ENCODE measurements at places on chromosomes 16 and 17. TPM values are rescaled to one million over a fixed set of nuclear protein-coding genes. Genes with fewer than 3 reads are reported as not detected.

DNA sequence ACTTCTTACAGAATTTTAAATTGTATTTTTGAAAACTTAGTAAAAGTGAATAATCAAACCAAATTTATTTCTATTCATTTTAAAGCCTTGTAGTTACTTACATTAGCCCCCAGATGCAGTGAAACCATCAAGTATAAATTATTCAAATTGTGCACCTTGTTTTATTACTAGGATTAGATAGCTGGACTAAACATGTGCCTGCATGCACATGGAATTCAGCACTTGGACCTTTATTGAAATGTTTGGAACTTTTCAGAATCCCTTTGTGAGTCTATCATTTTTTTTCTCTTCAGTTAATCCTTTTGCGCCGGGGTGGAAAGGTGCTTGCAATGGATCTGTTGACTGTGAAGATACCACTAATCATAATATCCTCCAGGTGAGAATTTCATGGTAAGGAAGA lies 4.7 kb downstream of the ZPBP2 start:
- DNase-seq, result peak; percentile 28

DNA sequence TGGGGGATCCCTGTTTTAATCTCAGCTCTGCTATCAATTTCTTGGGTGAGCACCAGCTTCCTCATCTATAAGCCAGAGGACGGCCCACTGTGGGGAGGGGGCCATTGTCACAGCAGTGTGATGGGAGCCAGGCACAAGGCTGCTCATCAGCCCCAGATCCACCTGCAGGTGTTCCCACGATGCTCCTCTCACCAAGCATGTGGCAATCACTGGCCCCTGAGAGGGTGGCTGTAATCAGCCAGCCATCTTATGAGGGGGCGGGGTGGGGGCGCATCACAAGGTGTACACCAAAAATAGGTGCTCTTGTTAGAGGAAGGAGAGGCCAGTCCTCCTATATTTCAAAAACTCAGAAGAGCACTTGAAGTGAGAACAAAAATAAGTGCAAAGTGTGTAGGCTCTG lies 31.2 kb downstream of the HNF1B start:
- DNase-seq, result no peak

DNA sequence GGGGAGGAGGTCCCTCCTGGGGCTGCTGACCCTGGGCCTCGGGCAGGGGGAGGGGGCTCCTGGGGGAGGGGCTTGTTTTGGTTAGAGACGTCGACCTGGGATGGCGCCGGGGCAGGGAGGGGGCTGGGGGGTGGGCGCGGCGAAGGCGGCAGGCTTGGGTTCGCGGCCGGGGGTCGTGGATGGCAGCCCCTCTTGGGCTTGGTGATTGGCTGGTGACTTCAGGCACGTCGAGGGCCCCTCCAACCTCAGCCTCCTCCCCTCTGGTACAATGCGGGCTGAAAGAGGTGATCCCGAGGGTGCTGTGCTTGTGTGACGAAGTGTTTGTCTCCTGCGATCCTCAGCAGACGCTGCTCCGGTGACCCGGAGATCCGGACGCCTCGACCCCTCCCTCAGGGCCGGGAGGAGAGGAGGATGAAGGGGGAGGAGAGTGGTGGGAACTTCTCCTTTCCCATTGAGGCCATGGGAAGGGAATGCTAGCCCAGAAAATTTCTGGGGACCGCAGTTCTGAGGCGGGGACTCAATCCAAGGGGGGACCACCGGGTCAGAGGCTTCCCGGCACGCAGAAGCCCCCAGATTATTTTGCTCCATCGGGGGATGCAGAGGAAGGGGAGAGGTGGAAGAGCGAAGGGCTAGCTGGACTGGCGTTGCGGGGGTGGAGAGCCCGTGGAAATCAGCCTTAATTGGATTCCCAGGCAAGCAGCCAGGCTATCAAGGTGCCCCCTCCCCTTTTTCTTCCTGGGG lies 43.9 kb downstream of the RAI1 start:
- DNase-seq, result peak; percentile 88

GRCh38 chr17:61404913-61405685 lies 5.5 kb downstream of the TBX2 start:
- DNase-seq, result no peak

DNA sequence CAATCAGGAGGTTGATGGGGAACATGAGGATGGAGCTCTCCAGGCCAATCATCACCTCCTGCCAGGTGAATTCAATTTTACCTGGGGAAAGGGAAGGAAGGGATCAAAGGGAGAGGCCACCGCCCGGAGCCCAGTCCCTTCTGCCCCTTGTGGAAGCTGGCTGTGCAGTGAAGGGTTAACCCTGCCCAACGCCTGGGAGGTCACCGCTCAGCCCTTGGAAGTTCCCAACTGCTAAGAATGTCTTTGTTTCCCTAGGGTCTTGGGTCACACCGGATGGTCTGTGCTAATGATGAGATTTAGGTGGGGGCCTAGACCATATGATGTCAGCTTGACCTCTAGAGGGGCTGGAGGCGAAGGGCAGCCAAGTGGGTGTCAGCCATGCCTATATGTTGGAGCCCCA lies 52.1 kb upstream of the GCSH start:
- no peak for DNase-seq

GRCh38 chr17:18262111-18262510 lies 1.6 kb downstream of the MIEF2 start:
- DNase-seq, result no peak

- no peak for DNase-seq
Measured at GRCh38 chr16:28592511-28592910, 4.3 kb downstream of the SULT1A2 start.

DNA sequence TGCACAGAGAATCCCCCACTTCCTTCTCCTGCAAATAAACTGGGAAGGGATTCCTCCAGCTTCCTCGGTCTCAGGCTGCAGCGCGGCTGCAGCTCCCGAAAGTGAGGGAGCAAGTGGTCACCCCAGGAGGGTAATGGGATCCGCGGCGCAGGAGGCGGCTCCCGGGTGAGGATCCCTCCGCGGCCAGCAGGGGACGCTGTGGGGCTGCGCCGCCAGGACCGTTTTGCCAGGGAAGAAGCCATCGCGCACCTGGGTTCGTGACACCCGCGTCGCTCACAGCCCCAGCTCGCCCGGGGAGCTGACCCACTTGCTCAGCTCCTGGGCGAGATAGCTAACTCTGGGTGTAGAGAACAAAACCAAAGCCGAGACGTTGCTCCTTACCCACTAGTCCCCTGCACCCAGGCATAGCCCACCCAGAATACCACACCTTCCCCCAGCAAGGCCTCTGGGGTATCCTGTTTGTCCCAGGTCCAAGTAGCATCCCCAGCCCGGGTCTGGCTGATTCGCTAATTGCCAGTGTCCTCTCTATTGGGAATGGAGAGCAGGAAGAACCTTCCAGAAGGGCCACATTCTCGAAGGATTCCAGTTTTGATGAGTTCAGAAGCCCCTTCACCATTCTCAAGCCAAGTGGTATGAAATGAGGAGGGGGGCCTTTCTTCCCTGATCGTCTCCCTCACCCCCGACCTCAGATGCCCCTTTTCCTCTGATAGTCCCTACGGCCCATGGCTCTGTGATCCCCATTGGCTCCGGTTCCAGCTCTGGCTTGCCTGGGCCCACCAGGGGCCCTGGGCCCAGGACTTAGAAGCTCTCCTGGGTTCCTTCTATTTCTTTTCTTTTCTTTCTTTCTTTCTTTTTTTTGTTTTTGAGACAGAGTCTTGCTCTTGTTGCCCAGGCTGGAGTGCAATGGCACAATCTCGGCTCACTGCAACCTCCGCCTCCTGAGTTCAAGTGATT lies 14.1 kb downstream of the CYGB start:
- no peak for DNase-seq

DNA sequence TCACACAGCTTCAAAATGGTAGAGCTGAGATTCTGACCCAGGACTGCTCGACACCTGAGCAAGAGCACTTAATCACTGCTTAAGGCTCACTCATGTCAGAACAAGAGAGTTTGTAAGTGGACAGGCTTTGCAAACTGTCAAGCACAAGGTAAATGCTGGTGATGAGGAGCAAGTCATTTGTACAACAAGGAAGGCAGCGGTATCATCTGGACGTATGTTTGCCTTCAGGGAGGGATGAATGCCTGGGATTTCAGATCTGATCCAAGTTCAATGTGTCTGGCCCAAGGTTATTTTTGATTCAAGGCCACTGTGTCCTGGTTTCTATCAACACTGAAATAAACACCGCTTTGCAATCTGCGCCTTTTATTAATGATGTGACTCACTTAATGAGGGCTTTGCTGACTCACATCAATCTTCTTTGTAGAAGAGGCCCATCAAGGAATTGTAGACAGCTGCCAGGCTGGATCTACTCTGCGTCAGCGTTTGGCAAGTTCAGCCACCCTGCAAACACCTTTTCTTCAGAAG lies 174.4 kb upstream of the HS3ST3A1 start:
- DNase-seq, result no peak

DNA sequence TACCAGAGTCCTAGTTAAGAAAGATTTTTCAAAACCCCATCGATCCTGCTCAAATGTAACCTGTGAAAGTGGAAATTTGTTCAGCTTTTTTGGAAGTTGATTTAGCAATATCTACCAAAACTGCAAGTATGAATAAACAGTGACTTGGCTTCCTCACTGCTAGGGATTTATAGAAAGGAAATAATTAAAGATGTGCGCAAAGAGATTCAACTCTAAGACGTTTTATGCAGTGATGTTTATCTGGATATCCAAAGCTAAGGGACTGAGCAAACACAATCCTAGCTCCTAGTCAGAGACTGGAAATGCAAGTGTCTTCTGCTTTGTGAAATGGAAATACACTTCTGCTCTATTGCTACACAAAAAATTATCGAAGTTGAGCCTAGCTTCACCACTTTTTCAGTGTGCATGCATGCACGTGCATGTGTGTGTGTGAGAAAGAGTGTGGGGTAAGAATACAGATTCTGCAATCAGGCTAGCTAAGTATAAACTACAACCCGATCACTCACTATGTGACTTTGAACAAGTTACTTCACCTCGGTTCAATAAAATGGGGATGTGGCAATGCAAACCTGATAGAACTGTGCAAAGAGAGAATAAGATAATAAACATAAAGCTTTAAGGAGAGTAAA lies 52.1 kb upstream of the FOXF1 start:
- no peak for DNase-seq

DNA sequence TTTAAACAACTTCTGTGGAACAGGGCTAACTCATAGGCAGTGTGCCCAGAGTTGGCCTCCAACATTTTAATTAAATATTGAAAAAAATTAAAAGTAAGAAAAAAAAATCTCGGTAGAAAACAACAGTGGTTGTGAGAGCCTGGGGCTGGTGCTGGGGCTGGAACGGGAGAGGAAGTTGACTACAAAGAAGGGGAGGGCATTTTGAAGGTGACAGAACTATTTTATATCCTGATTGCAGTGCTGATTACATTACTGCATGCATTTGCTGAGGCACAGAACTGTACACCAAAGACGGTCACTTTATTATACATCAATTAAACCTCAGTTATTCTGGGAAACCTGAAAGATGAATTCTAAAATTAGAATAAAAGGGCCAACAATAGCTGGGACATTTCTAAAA lies 142.5 kb downstream of the PARN start:
- peak; percentile 63 for DNase-seq

- DNase-seq, result no peak
Measured at GRCh38 chr16:25411396-25412081, 153.9 kb upstream of the ZKSCAN2 start.

GRCh38 chr17:45240905-45241327 lies 19.2 kb downstream of the FMNL1 start:
- DNase-seq, result no peak

DNA sequence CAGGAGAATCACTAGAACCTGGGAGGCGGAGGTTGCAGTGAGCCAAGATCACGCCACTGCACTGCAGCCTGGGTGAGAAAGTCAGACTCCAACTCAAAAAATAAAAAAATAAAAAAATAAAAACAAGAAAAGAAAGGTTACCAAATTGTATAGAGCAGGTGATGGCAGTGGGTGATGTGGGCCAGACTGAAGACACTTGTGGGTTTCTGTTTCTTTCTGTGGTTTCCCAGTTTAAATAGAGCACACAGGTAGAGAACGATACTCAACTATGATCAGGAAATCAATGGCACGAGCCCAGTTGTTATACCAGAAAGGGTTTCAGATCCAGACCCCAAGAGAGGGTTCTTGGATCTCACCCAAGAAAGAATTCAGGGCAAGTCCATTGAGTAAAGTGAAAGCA lies 32.6 kb downstream of the NUBP1 start:
- DNase-seq, result no peak

GRCh38 chr16:87368029-87368770 lies 15.4 kb downstream of the FBXO31 start:
- no peak for DNase-seq

DNA sequence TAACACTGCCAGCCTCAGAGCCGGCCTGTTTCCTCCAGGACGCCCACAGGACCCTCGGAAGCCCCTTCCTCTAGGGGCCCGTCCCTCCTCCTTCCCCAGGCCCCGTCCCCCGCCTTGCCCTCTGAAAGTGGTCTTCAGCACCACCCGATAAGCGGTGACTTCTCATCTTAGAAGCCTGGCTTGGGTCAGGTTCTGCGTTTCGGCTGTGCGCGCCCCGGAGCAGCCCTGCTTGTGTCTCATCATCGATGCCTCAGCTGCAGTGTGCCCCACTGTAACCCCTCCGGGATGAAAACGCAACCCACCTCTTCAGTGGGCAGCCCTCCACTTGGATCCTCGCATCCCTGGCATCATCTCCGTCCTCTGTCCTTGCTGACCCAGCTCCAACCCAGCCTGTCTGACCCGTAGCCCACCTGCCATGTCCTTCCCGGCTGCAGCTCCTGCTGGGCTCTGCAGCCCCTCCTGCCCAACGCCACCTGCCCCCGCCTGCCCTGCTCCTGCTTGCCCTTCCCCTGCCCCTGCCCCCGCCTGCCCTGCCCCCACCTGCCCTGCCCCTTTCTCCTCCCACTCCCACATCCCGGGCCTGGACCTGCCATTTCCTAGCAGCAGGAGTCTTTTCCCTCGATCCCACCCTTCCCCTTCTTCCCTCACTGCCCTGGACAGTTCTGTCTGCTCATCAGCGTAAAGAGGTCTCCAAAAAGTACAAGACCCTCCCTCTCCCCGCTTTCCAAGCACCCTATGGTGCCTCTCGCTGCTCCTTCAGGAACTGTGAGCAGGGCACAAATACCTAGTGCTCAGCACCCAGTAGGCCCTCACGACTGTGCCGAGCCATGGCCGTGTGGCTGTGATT lies 112.5 kb upstream of the CHMP6 start:
- DNase-seq, result no peak

DNA sequence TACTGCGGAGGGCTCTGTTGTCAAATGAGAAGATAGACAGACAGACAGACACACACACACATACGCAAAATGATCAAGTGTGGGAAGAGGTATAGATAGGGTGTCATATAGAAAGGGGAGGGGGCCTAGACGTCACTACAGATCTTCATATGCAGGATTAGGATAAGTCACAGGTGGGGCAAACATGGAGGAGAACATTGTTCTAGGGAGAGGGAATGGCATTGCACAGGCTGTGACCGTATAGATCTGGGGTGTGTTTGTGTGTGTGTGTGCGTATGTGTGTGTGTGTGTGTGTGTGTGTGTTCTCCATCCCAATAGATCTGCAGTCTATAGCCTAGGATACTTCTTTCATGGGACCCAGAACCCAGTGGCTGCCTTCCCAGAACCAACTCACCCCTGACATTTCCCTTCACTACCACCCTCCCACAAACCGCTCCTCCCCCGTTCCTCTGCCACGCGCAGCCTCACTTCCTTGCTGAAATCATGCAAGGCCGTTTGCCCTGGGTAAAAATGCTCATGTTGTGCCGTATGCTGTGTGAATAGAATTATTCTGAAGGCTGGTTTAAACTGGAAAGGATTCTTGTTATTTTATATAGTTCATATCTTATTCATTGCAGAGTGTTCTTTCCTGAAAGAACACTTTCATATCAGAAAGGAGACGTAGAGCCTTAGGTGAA lies 50.5 kb upstream of the CCL1 start:
- no peak for DNase-seq

The KRTAP4-3 gene
- not detected for total RNA-seq

The OMG gene
- total RNA-seq, result 14.5 TPM

The KRT37 gene
- not detected for total RNA-seq

The GALK1 gene
- total RNA-seq, result 96.2 TPM

The MYL4 gene
- 0.76 TPM for total RNA-seq

The GABARAP gene
- 197 TPM for total RNA-seq

The SNAI3 gene
- 0.13 TPM for total RNA-seq
